ENCODE measurements at places on chromosomes 1 and 21.

GRCh38 chr1:231315887-231316286 is 21.8 kb downstream of the EXOC8 start:
- peak; percentile 64 for DNase-seq

DNA sequence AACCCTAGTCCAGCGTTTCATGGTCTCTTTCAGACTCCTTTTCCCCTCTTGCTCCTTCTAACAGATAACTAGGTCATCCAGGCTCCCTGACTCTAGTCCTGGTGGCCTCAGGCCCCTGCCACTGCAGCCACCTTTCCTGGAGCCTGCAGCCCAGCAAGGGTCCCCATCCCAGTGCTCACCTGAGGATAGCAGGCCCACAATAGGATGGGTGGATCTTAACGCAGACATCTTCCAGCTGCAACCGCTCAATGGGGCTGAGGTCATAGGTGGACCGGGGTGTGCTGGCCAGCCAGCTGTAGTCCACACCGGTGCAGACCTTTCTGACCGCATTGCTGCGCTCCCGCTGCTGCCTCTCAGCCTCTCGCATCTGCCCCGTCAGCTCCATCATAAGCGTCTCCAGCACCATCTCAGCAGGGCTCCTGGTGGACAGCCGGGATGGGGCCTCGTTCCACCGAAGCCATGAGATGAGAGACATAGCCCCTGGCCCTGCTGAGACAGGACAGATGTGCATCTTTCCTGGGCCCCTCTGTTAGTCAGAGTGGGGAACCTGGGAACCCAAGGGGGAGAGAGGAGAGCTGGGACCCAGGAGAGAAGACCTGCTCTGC is 10.9 kb downstream of the RD3 start:
- no peak for DNase-seq

- no peak for DNase-seq
These were observed 9.5 kb upstream of the TAS1R2 start for GRCh38 chr1:18868801-18869424.

GRCh38 chr1:236534151-236534651 is 10.4 kb downstream of the LGALS8 start:
- DNase-seq: peak; percentile 55

- DNase-seq: no peak
These were observed 84.4 kb downstream of the RNF220 start for GRCh38 chr1:44489481-44489880.

DNA sequence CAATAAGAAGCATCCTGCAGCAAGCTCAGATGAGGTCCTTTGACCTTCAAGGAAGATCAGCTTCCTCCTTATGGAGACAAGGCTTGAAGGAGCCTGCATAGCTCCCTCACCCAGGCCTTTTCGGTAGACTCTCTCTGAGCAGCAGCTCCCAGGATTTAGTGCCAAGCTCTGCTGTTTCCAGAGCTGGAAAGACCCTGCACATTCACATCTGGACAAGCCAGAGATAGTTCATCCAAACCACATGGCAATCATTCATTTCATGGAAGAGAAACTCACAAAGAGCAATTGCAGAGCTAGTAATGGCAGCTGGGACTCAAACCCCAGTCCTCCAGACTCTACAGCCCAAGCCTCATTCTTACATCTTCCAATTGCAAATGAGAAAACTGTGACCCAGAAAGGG is 76.4 kb upstream of the EDN2 start:
- DNase-seq: no peak

DNA sequence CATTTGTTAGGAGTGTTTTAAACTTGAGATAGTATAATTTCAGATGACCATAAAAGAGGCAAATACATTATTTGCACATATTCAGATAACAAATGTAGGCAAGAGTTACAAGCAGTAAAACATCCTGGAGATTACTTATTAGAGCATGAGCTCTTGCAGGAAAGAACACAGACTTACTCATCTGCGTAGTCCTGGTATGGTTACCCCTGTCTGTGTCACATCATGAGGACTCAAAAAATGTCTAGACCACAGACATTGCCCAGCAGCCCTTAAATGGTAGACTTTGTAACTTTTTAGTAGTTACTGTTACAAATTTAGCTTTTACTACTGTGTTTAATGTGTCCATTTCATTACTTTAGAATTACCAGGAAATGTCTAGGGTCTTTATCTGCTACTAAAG is 12.8 kb downstream of the CACHD1 start:
- no peak for DNase-seq
